ENCODE measurements at places on chromosomes 5 and 9.

GRCh38 chr5:111995701-111996100 is 238.7 kb upstream of the NREP start:
- DNase-seq = no peak

DNA sequence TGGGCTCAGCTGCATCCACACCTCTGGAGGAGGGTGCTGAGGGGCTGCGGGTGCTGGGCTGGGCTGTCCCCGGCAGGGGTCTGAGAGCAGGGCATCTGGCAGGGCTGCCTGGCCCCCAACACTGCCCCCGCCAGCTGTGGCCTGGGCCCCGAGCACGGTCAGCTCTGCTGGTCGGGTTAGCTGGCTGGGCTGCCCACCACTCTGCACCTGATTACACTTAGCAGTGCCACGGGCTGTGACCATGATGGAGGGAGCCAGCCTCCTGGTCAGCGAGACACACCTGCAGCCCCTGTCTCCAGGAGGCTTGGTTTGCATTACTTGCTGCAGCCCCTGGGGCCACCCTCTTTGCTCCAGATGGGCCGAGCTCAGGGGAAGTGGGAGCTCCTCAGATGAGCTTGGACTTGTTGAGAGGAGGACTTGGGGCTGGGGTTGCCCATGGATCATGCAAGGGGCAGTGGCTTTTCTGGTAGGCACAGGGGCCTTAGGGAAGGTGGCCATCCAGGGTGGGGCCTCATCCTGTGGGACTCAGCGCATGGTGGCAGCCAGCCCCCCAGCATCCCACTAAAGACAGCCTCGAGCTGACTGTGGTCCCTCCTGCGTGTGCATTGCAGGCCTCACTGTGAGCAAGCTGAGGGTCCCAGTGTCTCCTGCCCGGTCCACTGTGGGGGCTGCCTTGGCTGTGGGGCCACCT is 132.0 kb upstream of the FAM120A start:
- DNase-seq = no peak

DNA sequence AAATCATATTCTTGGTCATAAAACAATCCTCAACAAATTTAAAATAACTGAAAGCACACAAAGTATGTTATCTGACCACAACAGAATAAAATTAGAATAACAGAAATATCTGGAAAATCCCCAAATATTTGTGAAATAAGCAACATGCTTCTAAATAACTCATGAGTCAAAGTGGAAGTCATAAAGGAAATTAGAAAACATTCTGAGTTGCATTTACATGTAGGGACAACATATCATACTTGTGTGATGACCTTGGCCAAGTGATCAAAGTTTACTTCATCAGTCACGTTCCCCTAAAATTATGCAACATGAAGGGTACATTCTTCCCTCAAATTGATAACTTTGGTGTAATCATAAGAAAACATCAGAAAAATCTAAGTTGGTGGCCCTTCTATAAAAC is 64.7 kb downstream of the CSF2 start:
- DNase-seq = no peak

DNA sequence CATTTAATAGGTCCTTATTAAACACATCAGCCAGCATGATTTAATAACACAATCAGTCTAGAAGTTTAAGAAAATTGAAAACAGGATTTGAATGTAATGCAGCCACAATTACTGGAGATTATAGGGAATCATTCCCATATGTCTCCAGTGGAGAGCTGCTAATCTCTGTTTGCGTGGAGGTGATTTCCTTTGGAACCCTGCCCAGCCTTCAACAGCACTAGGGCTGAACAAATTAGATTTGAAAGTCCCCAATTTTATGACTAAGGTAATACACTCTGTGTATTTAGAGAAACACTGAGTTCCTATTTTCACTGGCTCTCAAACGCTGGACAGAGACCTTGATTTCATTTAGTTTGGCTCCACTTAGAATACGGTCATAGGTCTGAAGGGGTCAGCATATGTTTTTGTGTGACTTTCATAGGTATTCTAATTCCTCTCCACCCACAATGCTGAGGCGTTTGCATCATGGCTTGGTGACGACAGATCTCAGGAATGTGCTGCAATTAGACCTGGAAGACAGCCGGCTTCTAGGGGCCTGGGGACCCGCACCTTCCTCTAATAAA is 508.3 kb downstream of the EBF1 start:
- peak; percentile 84 for DNase-seq

DNA sequence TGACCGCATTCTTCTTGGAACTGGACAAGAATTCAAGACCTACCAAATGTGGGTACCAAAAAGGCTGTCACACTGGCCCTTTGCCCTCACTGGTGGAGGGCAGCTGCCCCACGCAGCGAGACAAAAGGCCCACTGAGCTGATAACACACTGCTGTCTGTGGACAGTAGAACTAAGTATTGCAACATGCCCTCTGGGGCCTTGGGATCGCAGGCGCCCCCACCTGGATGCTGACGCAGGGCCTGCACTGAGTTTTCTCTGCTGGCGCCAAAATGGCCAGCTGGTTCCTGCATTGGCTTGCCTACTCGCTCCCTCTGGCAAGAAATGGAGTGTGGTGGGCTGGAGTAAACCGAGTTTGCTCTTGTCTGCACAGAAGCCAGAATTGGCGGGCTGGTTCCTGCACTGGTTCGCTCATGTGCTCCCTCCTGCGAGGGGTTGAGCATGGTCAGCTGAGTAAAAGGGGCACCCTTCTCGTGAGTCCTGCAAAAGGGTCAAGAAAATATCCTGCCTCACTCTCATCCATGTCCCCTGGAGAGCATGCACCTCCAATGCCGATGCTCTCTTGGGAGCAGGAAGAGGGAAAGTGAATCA is 55.7 kb downstream of the NXNL2 start:
- peak; percentile 14 for DNase-seq

GRCh38 chr9:130129432-130130061 is 42.7 kb upstream of the NCS1 start:
- DNase-seq = no peak

All from NCI-H82 (cell line).